Epithelial cell of proximal tubule (primary cell): ENCODE measurements at places on chromosomes 1 and 21.

DNA sequence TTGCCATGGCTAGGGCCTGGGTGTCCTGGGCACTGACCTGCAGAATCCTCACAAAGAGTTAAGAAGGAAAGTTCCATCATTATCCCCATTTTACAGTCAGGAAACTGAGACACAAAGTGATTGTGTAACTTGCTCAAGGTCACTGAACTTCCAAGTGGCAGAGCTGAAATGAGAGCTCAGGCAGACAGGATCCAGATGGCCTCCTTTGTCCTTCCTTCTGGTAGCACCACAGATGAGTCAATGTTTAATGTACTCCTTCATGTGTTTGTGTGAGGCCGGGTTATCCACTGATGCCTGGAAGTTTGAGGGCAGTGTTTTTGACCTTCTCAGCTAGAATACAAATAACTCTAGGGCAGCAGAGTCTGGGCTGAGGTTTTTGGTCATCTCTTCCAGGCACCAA is 207.0 kb downstream of the TNR start:
- DNase-seq, result no peak

- DNase-seq, result no peak
Measured at GRCh38 chr1:52400131-52400530, 4.1 kb downstream of the ORC1 start.

GRCh38 chr21:29513535-29513934 is 214.8 kb downstream of the BACH1 start:
- DNase-seq, result no peak

GRCh38 chr1:67817319-67817718 is 15.9 kb downstream of the GNG12 start:
- no peak for DNase-seq

GRCh38 chr1:222880587-222880986 is 65.7 kb downstream of the DISP1 start:
- peak; percentile 29 for DNase-seq

GRCh38 chr1:54292002-54292911 is 92.3 kb downstream of the MRPL37 start:
- DNase-seq, result no peak

DNA sequence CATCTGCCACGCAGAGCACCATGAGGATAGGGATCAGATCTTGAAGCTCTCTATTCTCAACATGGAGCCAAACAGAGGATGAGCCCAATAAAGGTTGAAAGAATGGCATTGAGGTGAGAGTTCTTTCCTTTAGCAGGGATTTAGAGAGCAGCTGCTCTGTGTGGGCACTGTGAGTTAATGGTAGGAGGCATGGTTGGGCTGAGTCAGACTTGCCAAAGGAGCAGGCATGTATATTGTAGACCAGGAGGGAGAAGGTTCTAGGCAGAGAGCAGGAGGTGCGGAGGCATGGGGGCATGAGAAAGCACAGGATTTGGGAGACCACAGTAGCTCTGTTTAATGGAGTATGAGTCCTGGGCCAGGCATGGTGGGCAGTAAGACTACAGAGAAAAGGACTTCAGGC is 32.0 kb downstream of the TMEM53 start:
- DNase-seq, result no peak

- DNase-seq, result no peak
Measured at GRCh38 chr1:86848654-86849053, 65.3 kb downstream of the SELENOF start.

- DNase-seq, result no peak
Measured at GRCh38 chr1:200670242-200671118, 773 bp upstream of the DDX59 start.
